ENCODE measurements at places on chromosomes 1 and 21.
A peak's percentile ranks its signal among the peaks of the same experiment; 100 is the strongest.

DNA sequence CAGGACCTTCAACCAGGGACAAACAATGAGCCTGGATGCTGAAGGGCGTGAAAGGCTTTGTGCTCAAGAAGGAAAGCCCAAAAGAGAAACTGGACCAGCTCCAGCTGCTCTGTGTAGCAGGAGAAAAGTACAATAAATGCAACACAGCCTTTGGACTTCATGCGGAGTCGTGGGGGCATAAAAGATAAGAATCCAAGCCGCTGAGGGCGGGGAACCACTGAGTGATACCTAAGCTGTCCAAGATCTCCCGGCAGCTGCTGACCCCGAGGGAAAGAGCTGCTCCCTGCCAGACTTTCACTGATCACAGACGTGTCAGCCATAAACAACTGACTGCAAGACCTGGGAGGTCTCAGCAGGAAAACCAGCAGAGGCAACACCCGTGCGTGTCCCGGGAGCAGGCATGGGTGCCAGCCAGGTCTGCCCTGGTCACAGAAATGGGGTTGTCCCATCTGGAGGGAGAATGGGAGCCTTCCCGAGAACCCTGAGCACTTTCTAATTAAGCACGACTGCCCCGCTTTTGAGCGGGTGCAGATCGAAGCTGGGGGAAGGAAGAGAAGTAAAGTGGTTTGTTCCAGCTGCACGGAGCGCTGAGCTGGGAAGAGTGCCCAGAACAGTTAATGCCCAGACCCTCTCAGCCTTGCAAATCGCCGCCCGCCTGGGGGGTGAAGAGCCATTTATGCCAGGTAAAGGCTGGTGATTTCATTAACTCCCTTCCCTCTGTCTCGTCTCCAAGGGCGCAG is 68.3 kb upstream of the TARDBP start:
- DNase-seq, result peak; percentile 34

DNA sequence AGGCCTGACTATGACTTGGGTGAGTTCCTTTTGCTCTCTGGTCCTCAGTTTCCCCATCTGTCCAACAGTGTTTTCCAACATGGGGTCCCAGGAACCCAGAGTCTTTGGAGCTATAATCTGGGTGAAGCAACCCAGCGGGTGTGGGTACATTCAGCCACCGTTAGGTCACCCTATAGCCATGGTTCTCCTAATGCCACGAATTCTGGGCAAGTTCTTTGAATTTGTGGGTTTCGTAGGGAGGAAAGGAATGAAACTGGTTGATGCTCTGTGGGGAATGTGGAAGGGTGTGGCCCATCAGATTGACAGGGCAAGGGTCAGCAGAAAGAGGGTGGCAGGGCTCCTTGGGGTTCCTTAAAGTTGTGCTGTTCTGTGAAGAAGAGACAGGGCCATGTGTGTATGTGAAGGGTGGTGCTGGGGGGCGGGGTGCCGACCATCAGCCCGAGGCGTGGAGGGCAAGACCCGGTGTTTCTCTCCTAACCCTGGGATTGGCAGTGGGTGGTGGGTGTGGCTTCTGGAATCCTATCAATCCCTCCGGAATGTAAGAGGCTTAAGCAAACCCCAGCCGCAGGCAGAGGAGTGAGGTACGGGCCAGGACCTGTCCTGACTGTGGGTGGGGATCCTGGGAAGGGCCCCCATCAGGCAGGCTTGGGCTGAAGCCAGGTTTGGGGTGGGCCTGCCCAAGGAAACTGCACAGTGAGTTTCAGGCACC is 35.5 kb upstream of the ZNF362 start:
- no peak for DNase-seq

- no peak for DNase-seq
Measured at GRCh38 chr1:156463874-156464273, 36.7 kb downstream of the MEF2D start.

GRCh38 chr1:98035602-98036002 is 114.8 kb upstream of the DPYD start:
- peak; percentile 45 for DNase-seq

DNA sequence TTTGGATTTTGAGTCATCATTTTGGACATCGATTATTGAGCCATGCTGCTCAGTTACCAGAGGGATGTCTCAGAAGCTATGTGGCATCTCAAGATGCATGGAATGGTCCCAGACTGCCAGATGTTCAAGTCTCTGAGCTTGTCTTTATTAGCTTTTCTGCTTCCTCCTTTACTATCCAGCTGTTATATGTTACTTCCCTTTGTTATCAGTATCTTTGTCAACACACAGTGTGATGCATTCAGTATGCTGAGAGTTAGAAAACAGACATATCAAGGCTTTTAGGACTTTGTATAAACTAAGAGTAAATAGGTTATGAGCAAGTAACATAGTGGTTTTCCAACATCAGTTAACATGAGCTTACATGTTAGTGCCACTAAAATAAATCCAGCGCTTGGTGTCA is 474.5 kb downstream of the DSCAM start:
- DNase-seq, result no peak

GRCh38 chr1:44025816-44026215 is 5.4 kb downstream of the SLC6A9 start:
- DNase-seq, result no peak
